ENCODE measurements at places on chromosomes 2 and 18.

DNA sequence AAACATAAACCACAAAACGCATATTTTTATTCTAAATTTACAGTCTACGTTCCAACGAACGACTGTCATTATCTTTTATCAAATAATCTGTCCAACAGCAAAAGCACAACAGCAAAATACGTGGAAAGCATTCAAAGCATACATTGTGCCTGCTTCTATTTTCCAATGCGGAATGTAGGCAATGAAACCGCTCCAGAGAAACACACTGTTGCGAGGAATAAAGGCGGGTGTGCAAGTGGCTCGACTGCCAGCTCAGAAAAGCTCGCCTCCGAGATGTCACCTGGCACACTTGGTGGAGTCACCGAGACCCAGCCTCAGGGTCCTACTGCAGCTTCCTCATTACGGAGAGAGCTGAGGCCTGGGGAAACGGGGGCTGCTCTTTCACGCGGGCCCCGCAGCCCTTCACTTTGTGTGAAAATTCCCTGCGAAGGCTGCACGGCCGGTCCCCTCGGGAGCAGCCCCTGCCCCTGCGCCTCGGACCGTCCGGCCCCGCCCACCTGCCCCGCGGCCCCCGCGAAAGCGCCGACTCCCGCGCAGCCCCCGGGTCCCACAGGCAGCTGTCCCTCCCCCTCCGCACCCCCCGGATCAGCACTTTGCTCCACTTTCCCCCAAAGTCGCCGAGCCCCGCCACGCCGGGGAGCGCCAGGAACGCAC is 752 bp downstream of the MGAT4A start:
- peak; percentile 14 for DNase-seq

DNA sequence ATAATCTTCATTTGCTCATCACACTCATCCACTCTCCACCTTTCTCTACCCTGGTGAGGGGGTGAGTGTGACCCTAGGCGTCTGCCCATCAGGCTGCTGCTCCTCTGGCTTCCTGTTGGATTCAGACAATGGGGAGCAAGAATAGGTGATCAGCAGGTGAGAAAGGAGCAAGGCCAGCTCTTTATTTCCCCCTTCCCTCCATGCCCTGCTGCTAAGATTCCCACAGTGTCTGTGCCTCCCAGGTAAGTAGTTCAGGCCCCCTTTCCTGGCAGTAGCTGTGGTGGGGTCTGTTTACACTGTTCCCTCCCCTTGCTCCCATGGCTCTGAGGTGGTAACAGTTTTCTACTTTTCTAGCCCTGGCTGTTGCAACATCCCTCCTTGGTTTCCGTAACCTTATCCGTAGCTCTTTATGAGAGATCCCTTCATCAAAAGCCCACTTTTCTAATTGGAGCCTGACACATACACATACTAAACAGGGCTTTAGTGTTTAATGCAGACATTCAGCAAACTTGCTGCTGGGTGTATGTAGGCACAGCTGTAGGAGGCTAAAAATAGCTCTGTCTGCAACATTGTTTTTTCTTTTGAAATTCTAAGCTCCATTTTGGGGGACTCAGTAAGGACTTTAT is 27.5 kb downstream of the MAP2 start:
- DNase-seq, result no peak

DNA sequence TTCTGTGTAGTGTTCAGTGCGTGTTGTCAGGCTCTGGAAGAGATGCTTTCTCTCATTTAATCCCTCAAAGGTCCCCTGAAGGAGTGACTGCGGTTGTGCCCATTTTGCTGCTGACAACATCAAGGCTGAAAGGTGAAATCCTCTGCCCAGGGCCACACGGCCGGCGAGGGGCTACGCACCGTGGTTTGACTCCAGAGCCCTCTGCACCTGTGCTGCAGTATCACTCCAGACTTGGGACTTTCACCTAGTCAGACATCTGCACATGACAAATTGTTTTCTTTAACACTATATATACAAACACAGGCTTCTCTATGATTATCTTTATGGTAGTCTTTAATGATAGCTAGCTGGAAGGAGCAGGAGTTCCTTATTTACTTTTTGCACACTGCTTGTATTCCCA is 90.2 kb downstream of the ARMC9 start:
- no peak for DNase-seq

DNA sequence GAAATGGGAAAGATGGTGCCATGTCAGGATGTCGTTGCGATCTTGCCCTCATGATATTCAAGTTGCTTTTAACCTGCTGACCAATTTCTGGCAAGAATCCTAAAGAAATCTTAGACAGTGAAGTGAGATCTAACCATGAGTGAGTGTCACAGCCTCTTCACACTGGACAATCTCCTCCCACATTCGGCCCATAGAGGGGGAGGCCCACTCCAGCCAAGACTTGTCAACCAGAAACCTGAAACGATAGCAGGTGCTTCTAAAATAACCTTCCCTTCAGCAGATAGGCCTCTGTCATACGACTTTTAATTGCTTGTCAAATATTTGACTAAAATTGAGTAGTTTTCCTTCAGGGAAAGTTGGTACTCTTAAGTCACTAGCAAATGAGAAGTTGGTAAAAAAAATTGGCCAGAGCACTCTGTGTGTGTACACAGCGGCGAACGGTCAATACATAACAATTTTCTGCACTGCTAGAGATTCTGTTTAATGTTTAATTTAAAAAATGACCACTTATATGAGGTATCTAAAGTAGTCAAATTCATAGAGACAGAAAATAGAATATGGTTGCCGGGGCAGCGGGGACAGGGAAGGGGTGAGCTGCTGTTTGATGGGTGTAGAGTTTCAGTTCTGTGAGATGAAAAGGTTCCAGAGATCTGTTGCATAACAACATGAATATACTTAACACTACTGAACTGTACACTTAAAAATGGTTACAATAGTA is 110.2 kb downstream of the VAPA start:
- DNase-seq, result no peak

DNA sequence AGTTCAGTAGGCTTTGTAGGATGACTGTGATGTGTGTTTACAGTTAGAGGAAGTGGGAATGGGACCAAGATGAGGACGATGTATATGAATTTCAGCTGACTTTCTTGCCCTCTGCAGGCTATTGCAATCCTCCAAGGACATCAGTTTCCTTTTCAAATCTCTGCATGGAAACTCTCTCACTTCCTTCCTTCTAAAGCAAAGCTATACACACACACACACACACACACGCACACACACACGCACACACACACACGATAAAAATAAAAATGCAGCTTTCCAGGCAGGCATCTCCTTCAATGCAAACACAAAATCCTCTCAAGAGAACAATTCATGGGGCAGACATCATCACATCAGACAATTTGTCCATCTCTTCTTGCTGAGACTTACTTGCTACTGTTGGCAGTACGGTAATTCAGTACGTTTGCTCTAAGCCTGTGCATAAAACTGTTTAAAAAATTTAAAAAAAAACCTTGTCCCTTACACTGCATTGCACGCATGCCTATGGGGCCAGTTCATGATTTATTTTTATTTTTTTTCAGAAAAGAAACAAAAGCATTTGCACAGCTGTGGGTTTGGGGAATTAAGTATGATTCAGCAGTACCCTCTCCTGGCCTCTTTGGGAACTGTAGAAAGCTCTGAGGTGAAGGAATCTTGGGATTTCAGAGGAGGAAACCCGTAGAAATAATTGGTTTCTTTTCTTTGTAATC is 27.1 kb upstream of the ICOS start:
- DNase-seq, result no peak

DNA sequence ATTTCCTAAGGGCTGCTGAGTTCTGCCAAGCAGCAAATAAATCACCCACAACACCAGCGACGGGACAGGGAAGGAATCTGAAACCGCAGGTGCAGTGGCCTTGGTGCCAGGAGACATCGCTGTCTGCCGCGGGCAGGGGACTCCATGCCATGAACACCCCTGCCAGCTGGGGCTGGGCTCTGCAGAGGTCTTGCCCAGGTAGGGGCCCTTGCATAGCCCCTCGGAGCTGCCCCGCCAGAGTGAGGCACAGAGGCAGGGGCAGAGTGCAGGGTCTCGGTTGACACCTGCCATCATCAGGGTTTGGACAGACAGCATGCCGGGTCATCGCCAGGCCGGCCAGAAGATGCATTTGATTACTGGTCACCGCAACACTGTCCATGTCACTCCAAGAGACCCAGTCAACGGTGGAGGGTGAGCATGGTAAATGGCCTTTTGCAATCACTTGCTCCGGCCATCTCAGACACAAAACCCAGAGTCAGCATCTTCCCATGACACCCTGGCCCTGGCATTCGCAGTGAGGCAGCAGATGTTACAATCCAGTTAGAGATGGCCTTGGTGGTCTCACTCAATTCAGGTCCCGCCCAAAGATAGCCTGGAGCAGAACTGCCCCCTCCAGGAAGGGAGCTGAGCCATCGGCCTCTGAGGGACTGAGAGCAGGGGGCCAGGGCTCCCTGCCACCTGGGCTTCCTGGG is 255.4 kb downstream of the NDUFA10 start:
- DNase-seq, result no peak

- DNase-seq, result no peak
Measured at GRCh38 chr2:191881982-191882816, 35.3 kb upstream of the CAVIN2 start.

DNA sequence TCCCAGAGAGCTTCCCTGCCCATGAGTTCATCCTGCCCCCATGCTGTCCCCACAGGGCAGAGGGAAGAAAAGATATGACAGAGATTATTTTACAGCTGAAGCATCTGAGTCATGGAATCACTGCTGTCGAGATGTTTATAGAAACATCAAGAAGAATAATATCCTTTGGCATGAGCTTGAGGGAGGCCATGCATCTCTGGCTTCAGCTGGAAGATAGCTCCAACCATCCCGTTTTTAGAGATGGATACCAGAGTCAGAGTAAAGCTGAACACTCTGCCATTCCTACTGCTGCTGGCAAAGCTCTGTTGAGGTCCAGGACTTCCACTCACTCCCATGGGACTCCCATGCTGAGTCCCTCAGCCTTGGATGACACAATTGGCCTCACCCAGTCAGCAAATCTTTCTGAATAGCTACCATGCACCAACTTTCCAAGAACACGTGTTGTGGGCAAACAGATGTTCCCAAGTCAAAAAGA is 167.8 kb downstream of the TTC32 start:
- no peak for DNase-seq

DNA sequence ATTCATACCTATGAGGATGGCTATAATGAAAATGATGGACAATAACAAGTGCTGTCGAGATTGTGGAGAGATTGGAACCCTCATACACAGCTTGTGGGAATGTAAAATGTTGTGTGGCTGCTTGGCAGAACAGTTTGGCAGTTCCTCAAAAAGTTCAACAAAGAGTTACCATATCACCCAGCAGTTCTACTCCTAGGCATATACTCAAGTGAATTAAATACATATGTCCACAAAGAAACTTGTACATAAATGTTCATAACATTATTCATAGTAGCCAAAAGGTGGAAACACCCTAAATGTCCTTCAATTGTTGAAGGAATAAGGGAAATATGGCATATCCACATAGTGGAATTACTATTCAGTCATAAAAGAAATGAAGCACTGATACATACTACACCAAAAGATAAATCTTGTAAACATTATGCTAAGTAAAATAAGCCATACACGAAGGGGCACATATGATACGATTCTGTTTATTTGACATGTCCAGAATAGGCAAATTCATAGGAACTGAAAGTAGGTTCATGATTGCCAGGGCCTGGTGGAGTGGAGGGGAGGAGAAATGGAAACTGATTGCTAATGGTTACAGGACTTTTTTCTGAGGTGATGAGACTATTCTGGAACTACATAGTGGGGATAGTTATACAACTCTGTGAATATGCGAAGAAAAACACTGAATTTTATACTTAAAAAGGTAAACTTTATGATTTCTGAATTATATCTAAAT is 92.1 kb downstream of the ADAM23 start:
- no peak for DNase-seq

GRCh38 chr2:81436256-81436655 is 1131.7 kb upstream of the LRRTM1 start:
- no peak for DNase-seq

GRCh38 chr2:128867936-128868636 is 549.4 kb upstream of the HS6ST1 start:
- DNase-seq, result no peak

DNA sequence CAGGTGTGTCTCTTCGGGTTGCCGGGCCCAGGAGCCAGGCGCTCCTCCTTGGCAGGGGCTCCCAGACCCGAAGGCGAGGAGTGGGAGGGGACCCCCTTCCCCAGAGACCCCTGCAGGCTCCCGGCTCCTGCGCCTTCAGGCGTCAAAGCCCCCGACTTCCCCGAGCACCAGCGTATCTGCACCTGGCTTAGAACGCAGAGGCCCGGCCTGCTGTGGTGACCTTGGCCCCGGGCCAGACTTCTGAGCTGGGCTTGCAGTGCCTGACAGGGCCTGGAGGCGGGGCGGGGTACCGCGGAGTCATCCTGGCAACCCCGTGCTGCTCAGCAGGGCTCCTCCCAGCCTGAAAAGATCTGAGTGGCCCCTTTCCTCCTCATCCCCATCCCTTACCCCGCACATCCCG is 27.0 kb downstream of the SKA1 start:
- DNase-seq, result no peak

GRCh38 chr2:217803653-217803960 is 199.2 kb downstream of the TNS1 start:
- no peak for DNase-seq

GRCh38 chr18:43719267-43719795 is 442.0 kb upstream of the SYT4 start:
- no peak for DNase-seq

DNA sequence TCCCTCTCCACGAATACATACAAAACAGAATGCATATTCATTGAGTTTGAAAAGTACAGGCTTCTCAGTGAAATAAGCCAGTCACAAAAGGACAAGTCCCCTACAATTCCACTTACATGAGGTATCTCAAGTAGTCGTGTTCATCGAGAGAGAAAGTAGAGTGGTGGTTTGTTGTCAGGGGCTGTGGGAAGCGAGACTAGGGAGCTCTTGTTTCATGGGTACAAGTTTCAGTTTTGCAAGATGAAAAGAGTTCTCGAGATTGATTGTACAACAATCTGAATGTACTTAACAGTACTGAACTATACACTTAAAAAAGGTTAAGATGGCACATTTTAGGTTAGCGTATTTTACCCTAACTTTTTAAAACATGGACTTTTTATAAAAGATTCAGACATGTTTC is 71.5 kb upstream of the TTC39C start:
- DNase-seq, result no peak

DNA sequence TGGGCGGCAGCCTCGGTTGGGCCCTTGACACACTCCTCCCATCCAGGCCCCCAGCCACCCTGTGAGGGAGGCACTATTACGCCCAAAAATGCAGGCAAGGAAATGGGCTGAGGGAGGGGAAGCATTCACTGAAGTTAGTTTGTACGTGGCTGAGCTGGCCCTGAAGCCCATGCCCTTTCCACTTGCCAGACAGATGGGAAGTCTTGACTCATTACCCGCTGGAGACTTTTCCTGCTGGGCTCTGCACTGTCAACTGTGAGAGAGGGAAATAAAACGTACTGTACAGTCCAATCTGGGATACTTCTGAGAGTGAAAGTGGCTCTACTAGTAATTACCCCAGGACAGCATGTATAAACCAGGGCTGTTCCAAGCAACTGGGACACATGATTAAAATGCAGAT is 125.9 kb downstream of the MSH2 start:
- no peak for DNase-seq

GRCh38 chr2:68252400-68253218 is at the start of gene PPP3R1:
Gene PPP3R1, minus strand, starts transcription at chr2:68252532. Its CDS starts 405 bp downstream, at chr2:68252127.
- peak; percentile 91 for DNase-seq
